ENCODE measurements at places on chromosomes 1 and 21. TPM values are rescaled to one million over a fixed set of nuclear protein-coding genes. Genes with fewer than 3 reads are reported as not detected.

GRCh38 chr1:119101563-119101962 lies 38.9 kb downstream of the WARS2 start:
- no peaks in the 10 kb centered on the region for H3K36me3 ChIP-seq
- no peaks in the 10 kb centered on the region for H3K27me3 ChIP-seq
- no peaks in the 10 kb centered on the region for H3K4me1 ChIP-seq
- H3K4me3 ChIP-seq: no peak overlapping the region
- H3K27ac ChIP-seq: no peak overlapping the region

DNA sequence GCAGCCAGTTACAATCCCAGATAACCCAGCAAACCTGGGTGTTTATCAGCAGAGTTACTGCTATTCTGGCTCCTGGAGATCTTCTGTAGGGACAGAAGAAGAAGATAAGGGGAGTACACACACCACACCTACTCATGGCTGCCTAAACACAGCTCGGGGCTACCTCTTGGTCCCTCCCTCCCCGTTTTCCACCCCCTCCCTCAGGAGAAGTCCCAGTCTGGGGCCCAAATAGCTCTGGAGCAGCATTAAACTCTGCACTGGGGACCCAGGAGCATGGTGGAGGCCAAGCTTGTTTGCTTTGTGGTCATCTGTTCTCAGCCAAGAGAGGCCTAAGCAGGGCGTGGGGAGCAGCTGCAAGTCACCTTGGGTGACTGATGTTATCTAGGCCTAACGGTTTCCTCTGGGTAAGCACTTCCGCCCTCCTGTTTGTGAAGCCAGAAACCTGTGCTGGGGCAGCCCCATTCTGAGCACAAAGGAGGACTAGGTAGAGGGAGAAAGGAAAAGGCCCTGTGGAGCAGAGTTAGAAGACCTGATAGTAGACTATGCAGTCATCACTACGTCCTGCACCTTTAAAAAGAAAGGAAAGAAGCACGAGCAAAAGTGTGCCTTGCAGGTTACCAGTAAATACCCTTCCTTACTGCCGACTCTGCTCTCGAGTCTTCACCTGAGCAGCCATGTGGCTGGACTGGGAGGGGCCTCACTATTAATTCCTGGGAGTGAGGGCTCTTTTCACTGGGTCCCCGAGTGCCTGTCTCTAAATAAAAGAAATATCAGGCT lies 2.0 kb upstream of the RCSD1 start:
- H3K4me3 ChIP-seq: peak overlapping the region; percentile 87
- H3K4me1 ChIP-seq: peaks cover 58% of the 10 kb centered on the region
- no peaks in the 10 kb centered on the region for H3K27me3 ChIP-seq
- H3K36me3 ChIP-seq: peaks cover 48% of the 10 kb centered on the region
- H3K27ac ChIP-seq: peak overlapping the region; percentile 97
- peak; percentile 88 for DNase-seq

GRCh38 chr1:184900507-184900906 lies 73.8 kb downstream of the NIBAN1 start:
- H3K27ac ChIP-seq: no peak overlapping the region
- H3K36me3 ChIP-seq: peaks cover 53% of the 10 kb centered on the region
- H3K4me1 ChIP-seq: peaks cover 18% of the 10 kb centered on the region
- H3K27me3 ChIP-seq: no peaks in the 10 kb centered on the region
- no peak for DNase-seq
- H3K4me3 ChIP-seq: no peak overlapping the region

DNA sequence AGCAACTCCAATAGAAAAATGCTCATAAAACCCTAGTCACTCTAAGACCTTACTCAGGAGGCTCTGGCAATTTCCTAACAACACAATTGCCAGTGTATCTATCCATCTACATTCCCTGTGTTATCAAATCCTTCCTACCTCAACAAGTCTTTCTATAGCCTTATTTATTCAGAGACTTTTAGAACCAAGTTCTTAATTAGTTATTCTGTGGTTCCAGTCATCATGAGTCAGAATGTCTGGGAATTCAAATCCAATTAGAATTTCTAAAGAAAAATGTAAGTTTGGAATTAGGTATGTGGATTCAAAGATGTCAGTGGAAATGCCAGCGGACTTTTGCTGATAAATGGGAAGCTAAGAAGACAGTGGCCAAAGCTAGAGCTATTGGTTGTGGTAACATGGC lies 302.6 kb upstream of the C1orf87 start:
- DNase-seq: no peak
- no peaks in the 10 kb centered on the region for H3K27me3 ChIP-seq
- no peak overlapping the region for H3K27ac ChIP-seq
- no peak overlapping the region for H3K4me3 ChIP-seq

DNA sequence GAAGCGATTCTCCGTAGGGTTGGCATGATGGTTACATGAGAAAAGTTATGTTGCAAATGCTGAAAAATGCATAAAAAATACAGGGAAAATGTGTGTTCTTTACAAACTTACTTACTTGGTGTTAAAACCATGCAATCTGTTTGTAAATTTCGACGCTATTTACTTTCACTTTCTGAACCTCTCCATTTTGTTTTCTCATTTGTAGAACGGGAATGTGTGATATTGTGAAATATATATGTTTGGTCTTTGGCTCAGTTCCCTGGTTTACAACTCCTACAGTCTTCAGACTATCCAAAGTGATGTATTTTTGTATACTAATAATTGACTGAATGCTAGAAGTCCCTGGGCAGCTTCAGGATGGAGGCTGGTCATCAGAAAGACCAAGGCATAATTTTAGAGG lies 982.3 kb downstream of the ADGRL2 start:
- no peaks in the 10 kb centered on the region for H3K36me3 ChIP-seq
- H3K27ac ChIP-seq: no peak overlapping the region
- no peaks in the 10 kb centered on the region for H3K27me3 ChIP-seq
- no peak overlapping the region for H3K4me3 ChIP-seq

- H3K27ac ChIP-seq: no peak overlapping the region
- H3K4me1 ChIP-seq: peaks cover 10% of the 10 kb centered on the region
- DNase-seq: no peak
- H3K36me3 ChIP-seq: peaks cover 9% of the 10 kb centered on the region
- H3K4me3 ChIP-seq: no peak overlapping the region
Observed at GRCh38 chr1:88698140-88698539, 14.1 kb downstream of the PKN2 start.

DNA sequence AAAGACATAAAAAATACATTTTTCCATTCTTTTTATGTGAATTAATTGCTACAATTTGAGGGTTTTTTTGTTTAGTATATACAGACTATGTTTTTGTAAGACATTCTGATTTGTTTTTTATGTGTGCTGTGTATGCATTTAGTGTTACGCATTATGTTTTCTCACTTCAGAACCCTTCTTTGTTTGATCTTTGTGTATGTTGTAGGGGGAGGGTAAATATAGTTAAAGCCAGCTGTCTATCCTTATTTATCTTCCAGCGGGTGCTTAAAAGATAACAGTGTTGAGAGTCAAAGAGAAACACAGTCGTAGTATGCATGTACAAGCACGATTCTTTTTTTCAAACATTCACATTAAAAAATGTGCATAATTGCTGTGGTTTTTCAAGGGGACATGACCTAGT lies 97.5 kb upstream of the KIAA1614 start:
- no peaks in the 10 kb centered on the region for H3K27me3 ChIP-seq
- no peaks in the 10 kb centered on the region for H3K4me1 ChIP-seq
- peaks cover 20% of the 10 kb centered on the region for H3K36me3 ChIP-seq
- DNase-seq: no peak
- H3K4me3 ChIP-seq: no peak overlapping the region
- H3K27ac ChIP-seq: no peak overlapping the region

DNA sequence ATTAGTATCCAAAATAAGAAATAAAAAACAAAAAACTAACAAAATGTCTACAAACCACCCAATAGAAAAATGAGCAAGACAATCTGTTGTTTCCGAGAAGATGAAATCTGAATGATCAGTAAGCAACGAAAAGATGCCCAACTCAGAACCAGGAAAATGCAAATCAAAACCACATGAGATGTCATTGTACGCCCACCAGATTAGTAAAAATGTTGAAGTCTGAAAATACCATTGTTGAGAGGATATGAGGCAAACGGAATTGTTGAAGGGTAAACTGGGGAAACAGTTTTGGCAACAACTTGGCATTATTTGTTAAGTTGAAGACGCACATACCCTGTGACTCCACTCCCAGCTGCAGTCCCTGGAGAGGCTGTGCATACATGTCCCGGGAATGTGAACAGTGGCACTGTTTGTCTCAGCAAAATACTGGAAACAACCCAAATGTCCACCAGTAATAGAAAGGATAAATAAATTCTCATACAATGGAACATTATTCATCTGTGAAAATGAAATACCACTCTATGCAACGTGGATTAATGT lies 10.6 kb downstream of the ZBTB17 start:
- DNase-seq: no peak
- H3K36me3 ChIP-seq: peaks cover 48% of the 10 kb centered on the region
- peaks cover 58% of the 10 kb centered on the region for H3K4me1 ChIP-seq
- no peaks in the 10 kb centered on the region for H3K27me3 ChIP-seq

- peaks cover 65% of the 10 kb centered on the region for H3K36me3 ChIP-seq
- peak within 1 kb of the TSS; percentile 95 for H3K27ac ChIP-seq
- peak within 1 kb of the TSS; percentile 88 for H3K4me3 ChIP-seq
- H3K4me1 ChIP-seq: peaks cover 56% of the 10 kb centered on the region
Observed at GRCh38 chr1:40040511-40041465, at the start of gene CAP1. TSS of gene CAP1 (plus strand) at chr1:40040729. CDS start at chr1:40059347, 18,618 bp downstream.

- H3K4me3 ChIP-seq: no peak overlapping the region
- no peak overlapping the region for H3K27ac ChIP-seq
- peaks cover 44% of the 10 kb centered on the region for H3K36me3 ChIP-seq
Observed at GRCh38 chr1:77605246-77606026, 77.0 kb downstream of the ZZZ3 start.

DNA sequence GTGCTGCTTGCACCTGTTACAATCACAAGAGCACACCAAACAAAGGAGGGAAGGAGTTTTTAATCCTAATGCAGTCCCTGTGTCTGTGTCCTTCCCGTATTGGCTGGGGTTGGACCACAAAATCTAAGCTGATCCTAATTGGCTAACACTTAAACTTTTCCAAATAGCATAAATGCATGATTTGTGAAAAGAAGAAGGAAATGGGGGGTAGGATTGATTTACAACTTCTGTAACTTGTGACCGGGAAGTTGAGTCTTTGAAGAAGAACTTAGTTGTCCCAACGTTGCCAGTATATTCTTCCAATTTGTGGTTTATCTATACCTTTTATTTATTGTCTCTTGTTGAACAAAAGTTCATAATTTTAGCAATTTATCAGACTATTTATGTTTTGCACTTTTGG lies 11.8 kb upstream of the IPP start:
- H3K27ac ChIP-seq: no peak overlapping the region
- H3K27me3 ChIP-seq: peaks cover 8% of the 10 kb centered on the region
- no peak overlapping the region for H3K4me3 ChIP-seq
- no peaks in the 10 kb centered on the region for H3K4me1 ChIP-seq
- no peak for DNase-seq
- no peaks in the 10 kb centered on the region for H3K36me3 ChIP-seq

ENO1 gene
- total RNA-seq: 2,453 TPM

FASLG gene
- total RNA-seq: 3.6 TPM

GBP7 gene
- total RNA-seq: 0.15 TPM

CFAP57 gene
- total RNA-seq: not detected

TMEM82 gene
- total RNA-seq: not detected

UMODL1 gene
- 0.10 TPM for total RNA-seq

BEST4 gene
- total RNA-seq: 1.3 TPM
